Immature natural killer cell (primary cell): ENCODE measurements at places on chromosomes 7 and 10. TPM values are rescaled to one million over a fixed set of nuclear protein-coding genes. Genes with fewer than 3 reads are reported as not detected.

The MAGI2 gene
- not detected for polyA plus RNA-seq

The PNLIP gene
- polyA plus RNA-seq = not detected

The ABCB1 gene
- polyA plus RNA-seq = 56.0 TPM

The AGAP9 gene
- polyA plus RNA-seq = not detected

The SEMA4G gene
- 0.35 TPM for polyA plus RNA-seq

The GPR158 gene
- not detected for polyA plus RNA-seq

The PYROXD2 gene
- polyA plus RNA-seq = 21.1 TPM

The BTAF1 gene
- 12.8 TPM for polyA plus RNA-seq

The COBL gene
- not detected for polyA plus RNA-seq

- H3K27ac ChIP-seq = no peak overlapping the region
- no peak overlapping the region for H3K4me3 ChIP-seq
- no peaks in the 10 kb centered on the region for H3K4me1 ChIP-seq
- DNase-seq = no peak
- no peaks in the 10 kb centered on the region for H3K36me3 ChIP-seq
Measured at GRCh38 chr7:90709501-90710465, 113.7 kb downstream of the CDK14 start.

GRCh38 chr10:75620356-75620755 is 188.9 kb downstream of the LRMDA start:
- no peak overlapping the region for H3K27ac ChIP-seq
- H3K4me1 ChIP-seq = no peaks in the 10 kb centered on the region
- H3K27me3 ChIP-seq = no peaks in the 10 kb centered on the region

DNA sequence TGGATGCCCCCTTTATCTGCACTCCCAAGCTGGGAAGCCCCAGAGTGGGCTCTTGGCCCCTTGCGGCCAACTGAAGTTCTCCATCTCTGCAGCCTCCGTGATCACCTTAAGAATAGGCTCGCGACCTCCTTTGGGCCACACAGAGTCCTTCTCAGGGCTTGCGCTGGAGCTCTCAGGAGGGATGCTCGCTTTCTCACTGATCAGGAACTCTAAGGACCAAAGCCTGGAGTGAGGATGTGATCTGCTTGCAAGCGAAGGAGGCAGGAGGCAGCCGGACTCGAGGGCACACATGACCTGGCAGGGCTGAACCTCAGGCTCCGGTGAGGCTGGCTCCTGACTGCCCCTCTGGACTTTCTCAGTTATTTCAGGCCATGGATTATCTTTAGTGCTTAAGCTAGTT is 192.1 kb upstream of the MKI67 start:
- H3K27me3 ChIP-seq = peaks cover 2% of the 10 kb centered on the region
- no peaks in the 10 kb centered on the region for H3K36me3 ChIP-seq
- H3K27ac ChIP-seq = no peak overlapping the region
- DNase-seq = no peak
- H3K4me1 ChIP-seq = no peaks in the 10 kb centered on the region

DNA sequence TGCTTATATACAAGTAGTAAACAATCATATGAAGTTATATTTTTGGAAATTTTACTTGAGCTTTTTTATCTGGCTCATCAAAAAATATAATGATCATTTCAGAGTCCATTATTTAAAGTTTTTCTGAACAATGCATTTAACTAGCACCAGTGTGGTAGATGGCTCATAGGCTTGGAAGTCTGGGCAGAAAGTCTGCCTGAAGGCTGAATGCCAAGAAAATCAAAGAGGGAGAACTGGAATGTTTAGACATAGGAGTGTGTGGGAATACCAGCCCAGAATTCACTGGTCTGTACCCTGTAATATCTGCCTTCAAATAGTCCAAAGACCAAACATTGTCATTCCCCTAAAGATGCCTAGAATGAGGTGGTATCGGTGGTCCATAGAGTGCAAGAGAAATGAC is 40.3 kb upstream of the ANK3 start:
- H3K27ac ChIP-seq = no peak overlapping the region
- no peaks in the 10 kb centered on the region for H3K4me1 ChIP-seq
- H3K4me3 ChIP-seq = no peak overlapping the region
- H3K36me3 ChIP-seq = no peaks in the 10 kb centered on the region
- DNase-seq = no peak

- DNase-seq = no peak
- H3K27me3 ChIP-seq = no peaks in the 10 kb centered on the region
- no peaks in the 10 kb centered on the region for H3K36me3 ChIP-seq
- no peak overlapping the region for H3K4me3 ChIP-seq
- peaks cover 60% of the 10 kb centered on the region for H3K4me1 ChIP-seq
Measured at GRCh38 chr10:63236113-63236935, 103.2 kb downstream of the NRBF2 start.

- peak; percentile 39 for DNase-seq
- H3K4me1 ChIP-seq = peaks cover 48% of the 10 kb centered on the region
- H3K36me3 ChIP-seq = peaks cover 12% of the 10 kb centered on the region
- H3K4me3 ChIP-seq = peak overlapping the region; percentile 55
- H3K27ac ChIP-seq = peak overlapping the region; percentile 81
- H3K27me3 ChIP-seq = peaks cover 2% of the 10 kb centered on the region
Measured at GRCh38 chr10:119383174-119383856, 159.2 kb downstream of the RGS10 start.

- H3K4me1 ChIP-seq = peaks cover 9% of the 10 kb centered on the region
- peaks cover 17% of the 10 kb centered on the region for H3K27me3 ChIP-seq
- DNase-seq = no peak
- H3K4me3 ChIP-seq = no peak overlapping the region
Measured at GRCh38 chr10:77608281-77608680, 29.3 kb downstream of the KCNMA1 start.

DNA sequence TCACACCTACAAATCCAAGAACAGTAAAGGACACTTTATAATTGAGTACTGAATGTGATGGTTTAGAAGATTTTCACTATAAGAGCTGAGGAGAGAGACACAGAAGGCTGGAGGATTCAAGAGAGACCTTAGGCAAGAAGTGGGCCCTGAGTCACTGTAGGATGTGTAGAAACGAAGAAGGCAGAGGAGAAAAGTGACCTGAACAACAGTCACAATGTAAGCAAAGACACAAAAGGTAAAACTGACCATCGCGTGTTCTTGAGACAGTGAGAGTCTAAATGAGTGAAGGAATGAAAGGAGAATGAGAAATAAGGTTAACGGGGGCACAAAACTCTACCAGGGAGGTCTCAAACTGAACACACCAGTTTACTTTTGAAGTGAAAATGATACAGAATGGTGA is 298.2 kb upstream of the LRGUK start:
- peaks cover 18% of the 10 kb centered on the region for H3K36me3 ChIP-seq
- no peaks in the 10 kb centered on the region for H3K27me3 ChIP-seq
- H3K4me3 ChIP-seq = no peak overlapping the region

GRCh38 chr7:40795607-40796006 is 660.8 kb downstream of the SUGCT start:
- no peak overlapping the region for H3K27ac ChIP-seq
- H3K4me3 ChIP-seq = no peak overlapping the region
- no peaks in the 10 kb centered on the region for H3K36me3 ChIP-seq
- DNase-seq = no peak
- H3K27me3 ChIP-seq = no peaks in the 10 kb centered on the region

GRCh38 chr7:106127984-106128780 is 16.1 kb upstream of the SYPL1 start:
- no peaks in the 10 kb centered on the region for H3K36me3 ChIP-seq
- no peak for DNase-seq
- peaks cover 3% of the 10 kb centered on the region for H3K4me1 ChIP-seq
- no peak overlapping the region for H3K4me3 ChIP-seq

GRCh38 chr7:158085741-158086695 is 501.6 kb downstream of the PTPRN2 start:
- H3K27ac ChIP-seq = no peak overlapping the region
- no peaks in the 10 kb centered on the region for H3K4me1 ChIP-seq
- H3K27me3 ChIP-seq = no peaks in the 10 kb centered on the region
- DNase-seq = no peak
- no peak overlapping the region for H3K4me3 ChIP-seq

- H3K27me3 ChIP-seq = peaks cover 3% of the 10 kb centered on the region
- no peak overlapping the region for H3K27ac ChIP-seq
- DNase-seq = peak; percentile 32
- peaks cover 15% of the 10 kb centered on the region for H3K4me1 ChIP-seq
- H3K36me3 ChIP-seq = no peaks in the 10 kb centered on the region
Measured at GRCh38 chr10:109852475-109853037, 70.8 kb downstream of the XPNPEP1 start.

GRCh38 chr7:16667355-16667754 is 21.4 kb downstream of the BZW2 start:
- no peak overlapping the region for H3K27ac ChIP-seq
- H3K36me3 ChIP-seq = peaks cover 8% of the 10 kb centered on the region
- no peaks in the 10 kb centered on the region for H3K27me3 ChIP-seq

DNA sequence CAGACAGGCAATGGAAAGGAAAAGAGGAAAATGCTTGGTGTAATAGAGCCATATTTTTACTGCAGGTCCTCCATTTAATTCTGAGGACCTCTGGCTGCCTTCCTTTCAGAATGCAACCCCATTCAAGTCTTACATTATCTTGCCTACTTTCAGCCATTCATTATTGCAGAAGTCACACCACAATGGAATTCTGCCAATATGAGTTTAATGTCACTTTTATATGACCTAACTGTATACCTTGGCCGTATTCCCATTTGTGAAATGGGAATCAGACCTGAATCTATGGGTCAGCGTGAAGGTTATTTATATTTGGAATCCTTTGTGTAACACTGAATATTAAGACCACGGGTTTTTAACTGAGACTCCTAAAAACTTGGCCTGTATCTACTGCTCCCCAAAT is 241.7 kb upstream of the AOAH start:
- H3K4me3 ChIP-seq = no peak overlapping the region
- H3K27me3 ChIP-seq = peaks cover 2% of the 10 kb centered on the region
- peak overlapping the region; percentile 71 for H3K27ac ChIP-seq
- no peak for DNase-seq
- H3K4me1 ChIP-seq = peaks cover 53% of the 10 kb centered on the region

DNA sequence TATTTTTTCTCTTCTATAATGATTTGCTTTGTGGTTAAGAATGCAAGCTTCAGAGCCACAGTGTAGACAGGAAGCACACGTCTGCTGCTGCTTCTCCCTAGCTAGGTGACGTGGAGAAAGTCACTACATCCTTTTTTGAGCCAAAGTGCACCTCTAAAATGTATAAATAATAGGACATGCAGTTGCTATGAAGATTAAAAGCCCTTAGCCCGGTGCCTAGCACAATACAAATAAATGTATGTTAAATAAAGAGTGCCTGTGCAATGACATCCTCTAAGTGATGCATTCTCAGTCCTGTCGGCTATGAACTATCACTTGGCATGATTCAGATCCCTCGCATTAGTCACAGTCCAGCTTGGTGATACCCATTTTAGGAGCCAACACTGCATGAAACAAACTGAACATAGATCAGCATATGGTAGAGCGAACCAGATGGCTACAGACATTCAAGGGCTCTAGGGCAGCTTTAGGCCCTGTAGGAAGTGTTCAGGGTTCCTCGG is 4.8 kb upstream of the TRDMT1 start:
- peak; percentile 52 for DNase-seq
- no peak overlapping the region for H3K4me3 ChIP-seq
- peaks cover 23% of the 10 kb centered on the region for H3K4me1 ChIP-seq
- H3K27ac ChIP-seq = peak overlapping the region; percentile 96

DNA sequence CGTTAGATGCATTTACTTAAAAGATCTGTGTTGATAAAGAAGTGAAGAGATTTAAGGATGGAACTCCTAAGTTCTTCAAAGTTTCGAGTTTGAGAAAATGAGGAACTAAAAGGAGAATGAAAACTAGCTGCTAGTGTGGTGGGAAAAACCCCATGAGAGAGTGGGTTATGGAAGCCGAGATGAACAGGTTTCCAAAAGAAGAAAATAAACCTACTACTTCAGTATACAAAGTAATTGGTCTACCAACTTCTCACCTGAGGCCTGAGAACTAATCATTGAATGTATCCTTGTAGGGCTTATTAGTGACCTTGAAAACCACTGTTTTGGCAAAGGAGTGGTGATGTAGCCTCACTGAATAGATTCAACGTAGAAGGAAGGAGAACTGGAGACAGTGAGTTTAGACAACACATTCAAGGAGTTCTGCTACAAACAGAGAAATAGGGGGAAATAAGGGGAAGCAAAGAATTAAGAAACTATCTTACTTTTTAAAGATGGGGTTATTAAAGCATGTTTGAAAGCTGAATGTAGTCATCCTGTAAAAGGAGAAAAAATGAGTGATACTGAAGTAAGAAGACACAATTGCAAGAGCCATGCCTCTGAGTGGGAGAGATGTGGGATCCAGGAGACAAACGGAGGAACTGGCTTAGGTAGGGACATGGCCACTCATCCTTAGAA is 50.8 kb downstream of the CH25H start:
- H3K27me3 ChIP-seq = peaks cover 6% of the 10 kb centered on the region
- H3K36me3 ChIP-seq = no peaks in the 10 kb centered on the region
- no peaks in the 10 kb centered on the region for H3K4me1 ChIP-seq
- H3K4me3 ChIP-seq = no peak overlapping the region

GRCh38 chr10:104040382-104040781 is 45.3 kb downstream of the COL17A1 start:
- H3K4me3 ChIP-seq = no peak overlapping the region
- H3K36me3 ChIP-seq = no peaks in the 10 kb centered on the region
- no peak overlapping the region for H3K27ac ChIP-seq
- peaks cover 2% of the 10 kb centered on the region for H3K27me3 ChIP-seq

- no peaks in the 10 kb centered on the region for H3K27me3 ChIP-seq
- H3K36me3 ChIP-seq = no peaks in the 10 kb centered on the region
- no peak for DNase-seq
- H3K4me3 ChIP-seq = no peak overlapping the region
- no peaks in the 10 kb centered on the region for H3K4me1 ChIP-seq
Measured at GRCh38 chr10:60172363-60172990, 217.2 kb downstream of the ANK3 start.

GRCh38 chr7:42186151-42186550 is 50.9 kb downstream of the GLI3 start:
- peaks cover 2% of the 10 kb centered on the region for H3K27me3 ChIP-seq
- no peaks in the 10 kb centered on the region for H3K36me3 ChIP-seq
- DNase-seq = no peak
- no peak overlapping the region for H3K27ac ChIP-seq

DNA sequence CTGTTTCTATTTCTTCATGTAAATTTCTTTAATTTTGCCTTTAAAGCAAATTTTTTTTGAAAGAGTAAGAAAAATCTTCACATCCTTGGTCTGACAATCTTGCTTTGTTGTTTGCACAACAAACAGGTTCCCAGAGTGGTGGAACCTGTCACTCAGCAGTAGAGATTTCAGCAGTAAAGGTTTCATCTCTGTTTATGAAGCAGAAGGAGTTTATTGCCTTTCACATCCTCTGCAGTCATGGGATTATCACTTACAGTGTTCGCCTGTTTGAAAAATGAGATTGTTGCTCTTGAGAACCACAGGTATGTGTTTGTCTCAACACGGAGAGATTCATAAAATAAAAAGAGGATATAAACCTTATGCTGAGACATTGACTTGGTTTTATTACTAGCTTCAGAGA is 342.6 kb downstream of the IPMK start:
- H3K27me3 ChIP-seq = no peaks in the 10 kb centered on the region
- no peak overlapping the region for H3K27ac ChIP-seq
- no peak for DNase-seq
- no peaks in the 10 kb centered on the region for H3K36me3 ChIP-seq
